COR-L47 (cell line): ENCODE measurements at places on chromosomes 11 and 22.

GRCh38 chr11:44950031-44950624 is 555 bp downstream of the TP53I11 start:
- no peak for DNase-seq

DNA sequence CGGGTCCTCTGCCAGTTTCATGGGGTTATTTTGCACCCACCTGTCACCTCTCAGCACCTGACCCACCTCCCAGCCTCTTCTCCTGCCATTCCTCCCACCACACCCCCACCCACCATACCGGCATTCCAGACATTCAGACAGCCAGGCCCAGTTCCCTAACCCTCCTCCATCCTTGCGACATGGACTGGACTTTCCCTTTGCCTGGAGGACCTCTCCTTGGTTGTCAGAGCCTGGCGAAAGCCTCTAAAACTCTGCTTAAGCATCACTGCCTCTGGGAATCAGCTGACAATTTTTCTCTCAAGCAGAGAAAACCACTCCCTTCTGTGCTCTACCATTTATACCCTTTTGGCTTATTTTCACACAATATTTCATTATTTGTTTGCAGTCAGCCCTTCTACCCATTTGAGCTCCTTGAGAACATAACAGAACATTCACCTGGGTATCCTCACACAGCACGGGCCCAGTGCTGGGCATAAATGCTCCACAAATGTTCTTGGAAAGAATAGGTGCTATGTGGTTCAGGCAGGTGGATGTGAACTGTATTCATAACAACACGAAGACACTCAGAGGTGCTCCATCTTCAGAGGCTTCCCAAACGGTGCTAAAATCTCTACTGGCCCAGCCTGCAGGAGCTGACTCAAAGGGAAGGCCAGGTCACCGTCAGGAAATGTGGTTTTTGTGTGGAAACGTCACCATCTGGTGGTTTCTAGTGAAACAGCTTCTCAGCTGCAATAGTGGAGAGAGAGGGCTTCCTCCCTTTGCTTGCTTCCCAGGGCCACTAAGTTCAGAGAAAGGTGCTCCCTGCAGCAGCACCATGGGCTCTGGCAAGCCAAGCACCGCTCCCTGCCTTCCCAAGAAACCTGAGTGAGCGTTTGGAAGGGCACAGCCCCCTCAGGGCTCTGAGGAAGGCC is 10.4 kb downstream of the SPATA19 start:
- peak; percentile 42 for DNase-seq

DNA sequence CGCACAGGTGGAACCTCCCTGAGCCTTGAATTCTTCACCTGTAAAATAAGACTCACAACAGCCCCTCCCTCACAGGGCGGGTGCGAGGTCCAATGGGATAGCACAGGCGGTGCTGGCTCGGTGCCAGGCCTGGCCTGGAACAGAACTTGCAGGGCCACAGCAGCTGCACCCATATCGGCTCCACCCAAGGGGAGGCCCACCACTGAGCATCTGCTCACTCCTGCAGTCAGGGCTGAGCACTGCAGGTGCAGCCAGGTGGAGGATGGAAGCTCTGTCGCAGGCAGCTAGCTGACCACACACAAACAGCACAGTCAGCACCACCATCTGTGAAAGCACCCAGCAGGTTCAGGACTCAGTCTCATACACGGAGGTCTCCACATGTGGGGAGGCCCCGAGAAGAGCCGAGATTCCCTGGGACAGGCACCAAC is 19.6 kb downstream of the VPS37C start:
- DNase-seq, result peak; percentile 97

GRCh38 chr11:46119352-46120216 is 1.7 kb downstream of the PHF21A start:
- DNase-seq, result peak; percentile 13

DNA sequence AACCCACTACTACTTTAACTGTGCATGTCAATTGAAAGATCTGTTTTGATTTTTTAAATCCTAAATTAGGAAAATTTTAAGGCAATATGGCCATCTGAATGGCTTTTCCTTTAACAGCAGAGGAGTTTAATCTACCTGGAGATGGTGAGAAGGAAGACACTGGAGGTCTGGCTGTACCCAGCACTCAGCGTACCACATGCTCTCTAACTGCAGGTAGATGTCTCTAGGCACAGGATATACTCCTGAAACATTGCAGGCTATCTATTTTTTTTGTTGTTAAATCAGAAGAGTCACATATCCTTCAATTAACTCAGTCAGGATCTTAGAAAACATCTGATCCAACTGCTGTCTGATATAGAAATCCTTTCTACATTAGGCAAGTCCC is 17.3 kb upstream of the CASTOR1 start:
- DNase-seq, result no peak

DNA sequence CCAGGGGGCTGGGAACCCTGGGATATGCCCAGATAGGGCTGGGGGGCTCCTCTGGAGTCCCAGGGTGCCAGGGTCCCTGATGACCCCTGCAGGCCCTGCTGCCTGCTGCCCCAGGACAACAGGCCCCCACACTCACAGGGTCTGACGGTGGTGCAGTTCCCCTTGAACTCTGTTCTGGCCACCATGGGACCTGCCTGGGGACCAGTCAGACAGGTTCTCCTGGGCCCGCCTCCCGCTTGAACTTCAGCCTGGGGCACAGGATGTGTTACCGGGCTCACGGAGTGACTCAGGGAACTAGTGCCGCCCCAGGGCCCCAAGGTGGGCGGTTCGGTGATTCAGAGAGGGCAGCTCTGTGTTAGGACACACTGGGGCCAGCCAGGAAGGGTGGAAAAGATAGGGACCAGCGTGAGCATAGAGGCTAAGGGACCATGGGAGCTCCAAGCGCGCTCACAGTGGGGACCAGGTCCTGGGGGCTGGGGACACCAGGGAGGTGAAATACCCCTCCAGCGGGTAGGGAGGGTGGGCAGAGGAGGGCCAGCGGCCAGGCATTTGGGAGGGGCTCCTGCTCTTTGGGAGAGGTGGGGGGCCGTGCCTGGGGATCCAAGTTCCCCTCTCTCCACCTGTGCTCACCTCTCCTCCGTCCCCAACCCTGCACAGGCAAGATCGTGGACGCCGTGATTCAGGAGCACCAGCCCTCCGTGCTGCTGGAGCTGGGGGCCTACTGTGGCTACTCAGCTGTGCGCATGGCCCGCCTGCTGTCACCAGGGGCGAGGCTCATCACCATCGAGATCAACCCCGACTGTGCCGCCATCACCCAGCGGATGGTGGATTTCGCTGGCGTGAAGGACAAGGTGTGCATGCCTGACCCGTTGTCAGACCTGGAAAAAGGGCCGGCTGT is 21.5 kb upstream of the TXNRD2 start:
- DNase-seq, result no peak

GRCh38 chr11:116984589-116984988 is 113.6 kb downstream of the SIK3 start:
- DNase-seq, result no peak

DNA sequence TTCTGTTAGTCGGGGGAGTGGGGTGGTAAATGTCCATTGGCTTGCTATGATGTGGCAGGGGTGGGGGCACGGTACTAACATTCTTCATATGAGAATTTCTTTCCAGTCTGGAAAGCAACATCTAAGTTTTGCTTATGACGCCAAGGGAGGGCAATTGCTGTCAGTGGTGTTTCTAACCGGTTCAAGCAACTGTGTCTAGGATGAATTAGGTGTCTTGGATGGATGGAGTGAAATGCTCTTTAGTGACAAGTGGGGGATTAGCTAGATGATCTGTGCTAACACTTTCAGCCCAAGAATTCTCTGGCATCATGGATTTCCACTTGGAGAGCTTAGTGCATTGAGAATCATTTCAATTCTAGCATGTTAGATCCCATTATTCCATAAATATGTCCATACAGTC is 262.6 kb upstream of the SORL1-AS1 start:
- DNase-seq, result no peak

DNA sequence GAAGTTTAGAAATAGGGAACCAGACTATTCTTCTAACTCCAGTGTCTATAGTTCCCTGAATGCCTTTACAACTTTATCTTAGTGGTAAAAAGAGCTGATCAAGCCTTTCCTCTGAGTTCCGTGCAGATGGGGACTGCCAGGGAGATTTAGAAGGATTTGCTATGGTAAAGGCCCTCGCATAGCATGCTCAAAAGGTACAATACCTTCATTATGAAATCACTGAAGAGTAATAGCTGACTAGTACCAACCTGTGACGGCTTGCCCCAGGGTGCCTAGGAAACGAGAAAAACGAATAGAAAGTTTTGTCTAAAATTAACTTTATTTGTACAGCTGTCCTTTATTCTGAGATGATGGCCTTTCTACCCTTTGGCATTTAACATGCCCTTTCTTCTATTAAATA is 150.1 kb upstream of the ARHGAP42 start:
- no peak for DNase-seq

GRCh38 chr11:64878223-64878493 is 263 bp downstream of the EHD1 start:
- no peak for DNase-seq

DNA sequence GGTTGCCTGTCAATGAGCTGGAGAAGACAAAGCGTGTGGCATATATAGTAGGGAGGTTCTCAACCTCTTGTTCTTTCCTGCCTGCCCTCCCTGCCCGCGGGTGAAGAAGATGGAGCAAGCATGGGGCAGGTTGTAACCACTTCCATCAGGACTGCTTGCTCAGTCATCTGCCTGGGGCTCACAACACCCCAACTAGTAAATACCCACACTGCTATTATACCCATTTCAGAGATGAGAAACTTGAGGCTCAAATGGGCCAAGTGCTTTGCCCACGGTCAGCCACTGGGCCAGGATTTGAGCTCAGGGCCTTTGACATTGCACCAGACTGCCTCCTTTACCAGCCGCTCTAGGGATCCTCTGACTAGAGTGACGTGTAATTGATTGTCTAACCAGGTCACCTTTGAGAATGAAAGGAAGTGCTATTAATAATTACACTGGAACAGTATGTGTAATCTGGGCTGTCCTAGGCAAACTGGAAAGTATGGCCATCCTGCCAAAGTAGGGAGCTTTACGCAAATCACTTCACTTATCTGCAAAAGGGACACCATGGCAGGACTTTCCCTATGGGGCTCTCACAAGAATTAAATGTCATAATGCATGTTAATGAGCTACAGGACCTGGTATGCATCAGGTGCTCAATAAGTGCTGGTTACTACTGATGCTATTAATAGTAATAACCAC is 2.8 kb upstream of the CDC42EP1 start:
- DNase-seq, result no peak

DNA sequence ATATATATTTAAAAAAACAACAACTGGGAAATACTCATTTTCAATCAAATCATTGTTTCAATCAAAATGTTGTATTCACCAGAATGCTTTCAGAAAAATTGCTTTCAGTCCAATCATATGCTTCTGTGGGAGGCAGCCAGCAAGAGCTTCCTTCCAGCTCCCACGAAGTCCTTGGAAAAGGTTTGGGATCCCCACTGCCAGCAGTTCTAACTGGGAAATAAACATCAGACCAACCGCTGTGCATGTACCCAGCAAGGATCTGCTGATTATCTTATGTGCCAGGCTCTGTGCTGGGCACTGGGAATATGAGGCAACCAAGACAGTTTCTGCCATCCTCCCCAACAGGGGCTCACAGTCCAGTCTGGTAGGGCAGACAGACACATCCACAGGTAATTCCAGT is 10.8 kb downstream of the RPS13 start:
- no peak for DNase-seq

GRCh38 chr11:69088676-69089146 is 40.0 kb downstream of the TPCN2 start:
- peak; percentile 73 for DNase-seq

DNA sequence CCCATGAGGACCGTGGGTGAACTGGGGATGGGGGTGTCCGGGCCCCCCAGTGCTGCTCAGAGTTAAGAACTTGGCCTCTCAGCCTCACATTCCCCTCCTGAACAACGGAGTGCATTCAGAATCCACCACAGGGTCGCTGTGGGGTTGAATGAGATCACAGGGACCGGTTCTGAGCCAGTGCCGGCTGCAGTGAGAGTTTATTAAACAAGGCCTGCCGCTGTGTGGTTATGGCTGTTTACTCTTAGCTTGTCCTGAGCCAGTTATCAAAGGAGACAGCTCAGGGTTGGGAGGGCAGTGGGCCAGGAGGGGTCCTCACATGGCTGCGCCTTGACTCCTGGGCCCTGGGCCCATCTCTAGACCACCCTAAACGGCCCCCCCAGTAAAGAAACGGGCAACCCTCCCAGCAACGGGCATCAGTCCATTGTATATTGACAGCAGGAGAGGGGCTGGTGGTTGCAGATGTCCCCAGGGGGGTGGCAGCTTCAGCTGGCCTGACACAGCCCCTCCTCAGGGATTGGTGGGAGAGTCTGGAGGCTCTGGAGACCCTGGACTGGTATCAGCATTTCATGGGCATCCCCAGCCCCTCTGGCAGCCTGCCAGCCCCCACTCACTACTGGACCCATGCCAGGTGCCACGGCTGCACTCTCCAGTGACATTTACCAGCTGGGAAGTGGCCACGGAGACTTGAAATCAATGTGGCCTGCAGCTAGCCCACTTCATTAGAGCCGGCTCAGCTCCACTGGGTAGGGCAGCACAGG is 15.1 kb upstream of the CABP7 start:
- peak; percentile 53 for DNase-seq

DNA sequence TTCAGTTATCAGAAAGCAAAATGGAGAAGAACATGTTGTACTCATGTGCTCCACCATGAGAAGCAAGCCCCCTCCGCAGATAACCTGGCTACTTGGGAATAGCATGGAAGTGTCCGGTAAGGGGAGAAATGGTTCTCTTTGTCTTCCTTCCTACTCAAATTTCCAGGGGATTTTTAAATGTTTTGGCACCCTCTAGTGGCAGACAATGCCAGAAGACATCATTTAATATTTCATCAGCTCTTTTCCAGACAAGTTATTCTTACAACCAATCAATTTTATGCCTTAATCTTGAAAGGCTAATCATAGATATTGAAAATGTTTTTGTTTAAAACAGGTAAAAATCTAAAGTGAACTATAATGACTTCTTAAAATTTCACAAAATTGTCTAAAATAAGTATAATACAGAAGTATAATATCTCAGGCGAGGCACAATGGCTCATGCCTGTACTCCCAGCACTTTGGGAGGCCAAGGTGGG is 15.7 kb downstream of the CRTAM start:
- peak; percentile 78 for DNase-seq

- no peak for DNase-seq
Observed at GRCh38 chr11:16921019-16921418, 93.2 kb downstream of the PLEKHA7 start.

DNA sequence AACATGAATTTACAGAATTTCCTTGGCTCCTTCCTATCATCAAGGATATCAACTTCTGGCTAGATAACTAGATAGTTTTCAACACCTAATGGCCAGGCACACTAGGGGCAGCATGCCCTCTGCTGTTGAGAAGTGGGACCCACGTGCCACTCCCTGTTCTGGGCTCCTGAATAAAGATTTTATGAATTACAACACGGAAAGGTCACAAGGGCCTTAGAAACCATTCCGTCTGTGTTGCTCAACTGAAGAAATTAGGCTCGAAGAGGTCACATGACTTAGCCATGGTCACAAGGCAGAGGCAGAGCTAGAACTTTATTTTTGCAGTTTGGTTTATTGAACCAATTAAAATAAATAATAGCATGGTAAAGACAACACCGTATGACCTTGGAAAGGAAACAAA is 36.0 kb downstream of the PRCP start:
- DNase-seq, result peak; percentile 77
